HFFc6 (cell line): ENCODE measurements at places on chromosomes 12 and 14. TPM values are rescaled to one million over a fixed set of nuclear protein-coding genes. Genes with fewer than 3 reads are reported as not detected.

GRCh38 chr12:89975574-89975973 lies 266.9 kb upstream of the ATP2B1 start:
- no peak overlapping the region for H3K27ac ChIP-seq
- no peak overlapping the region for H3K4me3 ChIP-seq
- peaks cover 70% of the 10 kb centered on the region for H3K4me1 ChIP-seq
- H3K27me3 ChIP-seq = no peaks in the 10 kb centered on the region; the same call in 1 of the 2 replicates
- no peaks in the 10 kb centered on the region for H3K36me3 ChIP-seq
- no peak for DNase-seq

Gene LAG3
- 0.21 and 0.60 TPM in 2 replicates for total RNA-seq

GRCh38 chr14:70416338-70416724 lies 559 bp downstream of the SYNJ2BP start:
- H3K27ac ChIP-seq = peak overlapping the region; percentile 93
- no peak for DNase-seq
- peaks cover 4% of the 10 kb centered on the region; the same call in 1 of the 2 replicates for H3K36me3 ChIP-seq
- peaks cover 17% of the 10 kb centered on the region for H3K4me1 ChIP-seq
- peak overlapping the region; percentile 99 for H3K4me3 ChIP-seq
- H3K27me3 ChIP-seq = peaks cover 3% of the 10 kb centered on the region

DNA sequence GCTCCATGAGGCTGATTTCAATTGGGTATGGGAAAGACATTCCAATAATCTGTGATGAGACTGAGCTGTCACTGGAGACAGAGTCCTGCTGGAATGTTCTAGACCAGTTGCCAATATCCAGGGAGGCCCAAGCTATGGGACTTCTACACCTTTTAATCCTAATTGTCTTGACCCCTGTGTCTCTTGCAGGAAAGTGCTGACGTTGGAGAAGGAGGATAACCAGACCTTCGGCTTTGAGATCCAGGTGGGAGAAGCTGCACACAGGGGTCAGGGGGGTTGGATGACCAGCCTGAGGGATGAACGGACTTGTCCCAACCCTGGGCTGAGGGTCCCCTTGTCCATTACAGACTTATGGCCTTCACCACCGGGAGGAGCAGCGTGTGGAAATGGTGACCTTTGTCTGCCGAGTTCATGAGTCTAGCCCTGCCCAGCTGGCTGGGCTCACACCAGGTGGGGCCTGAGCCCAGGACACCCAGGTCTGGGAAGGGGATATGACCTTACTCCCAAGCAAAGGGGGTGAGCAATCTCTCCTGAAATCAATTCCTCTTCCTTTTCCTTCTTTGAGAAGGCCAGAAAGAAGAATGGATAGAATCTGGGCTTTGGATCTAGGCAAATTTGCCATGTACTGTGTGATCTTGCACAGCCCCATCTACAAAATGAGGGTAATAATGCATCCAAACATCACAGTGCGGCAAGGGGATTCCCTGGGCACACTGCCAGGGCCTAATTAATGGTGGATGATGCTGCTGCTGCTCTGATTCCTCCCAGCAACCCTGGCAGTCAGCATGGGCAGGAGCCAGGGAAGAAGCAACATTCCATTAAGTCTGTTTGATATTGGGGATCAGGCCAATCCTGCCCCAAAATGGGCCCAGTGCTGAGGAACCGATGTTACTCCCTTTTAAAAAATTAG lies 4.2 kb downstream of the TAMALIN start:
- peaks cover 4% of the 10 kb centered on the region; the same call in 1 of the 2 replicates for H3K4me1 ChIP-seq
- H3K4me3 ChIP-seq = no peak overlapping the region

DNA sequence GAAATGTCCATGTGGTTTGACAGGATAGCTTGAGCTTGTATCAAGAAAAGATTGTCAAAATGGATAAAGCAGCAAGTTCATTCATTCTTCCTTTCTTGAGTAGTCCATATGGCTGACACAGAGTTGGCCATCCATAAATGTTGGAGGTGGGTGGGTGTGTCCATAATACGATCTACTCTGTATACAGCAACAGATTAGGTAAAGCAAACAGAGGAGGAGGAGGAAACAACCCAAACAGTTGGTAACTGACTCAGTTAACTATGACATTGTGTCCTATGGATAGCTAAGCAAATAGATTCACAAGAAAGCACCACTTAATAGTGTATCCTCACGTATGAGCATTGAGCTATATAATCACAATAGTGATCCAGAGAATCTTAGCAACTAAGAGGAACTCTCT lies 144.0 kb downstream of the EGLN3 start:
- H3K27ac ChIP-seq = no peak overlapping the region
- H3K36me3 ChIP-seq = no peaks in the 10 kb centered on the region
- H3K4me1 ChIP-seq = no peaks in the 10 kb centered on the region

DNA sequence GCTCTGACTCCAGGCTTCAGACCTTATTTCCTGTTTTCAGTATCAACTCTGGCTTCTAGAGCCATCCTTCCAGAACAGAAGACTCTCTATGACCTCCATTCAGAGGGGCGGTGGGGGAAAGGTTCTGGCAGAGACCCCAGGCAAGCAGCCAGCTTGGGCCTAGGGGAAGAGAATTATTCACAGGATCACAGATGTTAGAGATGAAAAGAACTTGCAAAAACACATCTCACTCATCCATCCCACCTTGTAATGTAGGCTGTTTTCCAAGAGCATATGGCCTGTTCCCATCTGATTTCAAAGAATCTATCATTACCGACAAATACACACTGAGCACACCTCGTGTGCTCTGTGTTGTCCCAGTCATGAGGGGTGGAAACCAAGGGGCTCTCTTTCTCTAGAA lies 131.9 kb downstream of the GRIN2B start:
- H3K27ac ChIP-seq = no peak overlapping the region
- H3K27me3 ChIP-seq = peaks cover 2% of the 10 kb centered on the region
- no peak overlapping the region for H3K4me3 ChIP-seq
- H3K36me3 ChIP-seq = no peaks in the 10 kb centered on the region
- no peaks in the 10 kb centered on the region for H3K4me1 ChIP-seq

DNA sequence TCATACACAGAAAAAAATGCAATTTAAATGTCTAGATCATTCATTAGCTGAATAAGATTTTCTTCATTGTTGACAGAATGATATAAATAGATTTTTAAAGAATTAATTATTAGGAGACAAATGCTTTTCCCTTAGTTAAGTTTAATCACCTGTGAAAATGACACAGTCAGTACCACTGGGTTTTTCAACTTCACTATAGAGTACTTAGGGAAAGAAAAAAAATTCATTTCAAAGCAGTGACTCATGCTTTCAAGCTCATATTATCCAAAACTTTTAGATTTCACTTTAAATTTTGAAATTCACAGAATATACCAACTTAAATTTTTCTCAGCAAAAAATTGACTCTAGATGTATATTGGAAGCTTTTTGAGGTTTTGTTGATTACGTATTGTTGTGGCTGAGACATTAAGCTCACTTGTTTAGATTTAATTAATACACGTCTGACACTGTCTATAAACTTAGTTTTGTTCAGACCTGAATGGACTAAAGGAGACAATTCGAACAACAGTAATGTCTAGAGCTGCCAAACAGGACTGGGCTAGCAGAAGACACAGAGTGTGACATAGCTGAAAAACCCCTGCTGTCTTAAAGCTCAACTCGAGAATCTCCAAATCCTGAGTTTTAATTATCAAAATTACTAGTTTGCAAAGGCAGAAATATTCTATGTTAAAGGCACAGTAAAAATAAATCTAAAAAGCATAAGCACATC lies 1.6 kb downstream of the MGAT4C start:
- no peak overlapping the region for H3K4me3 ChIP-seq
- H3K27me3 ChIP-seq = no peaks in the 10 kb centered on the region; the same call in 1 of the 2 replicates
- H3K4me1 ChIP-seq = no peaks in the 10 kb centered on the region
- no peak overlapping the region for H3K27ac ChIP-seq
- H3K36me3 ChIP-seq = 0 out of 2 replicates have a peak, but pooled peaks cover 2% of the 10 kb centered on the region
- DNase-seq = no peak

- no peak for DNase-seq
- no peak overlapping the region for H3K4me3 ChIP-seq
- H3K4me1 ChIP-seq = no peaks in the 10 kb centered on the region
- no peak overlapping the region for H3K27ac ChIP-seq
- no peaks in the 10 kb centered on the region for H3K27me3 ChIP-seq
Observed at GRCh38 chr12:82857911-82858533, 171.3 kb downstream of the TMTC2 start.

- H3K36me3 ChIP-seq = peaks cover 42% of the 10 kb centered on the region
- H3K27ac ChIP-seq = no peak overlapping the region
- H3K4me3 ChIP-seq = no peak overlapping the region
Observed at GRCh38 chr14:34797747-34798583, 77.2 kb downstream of the BAZ1A start.

DNA sequence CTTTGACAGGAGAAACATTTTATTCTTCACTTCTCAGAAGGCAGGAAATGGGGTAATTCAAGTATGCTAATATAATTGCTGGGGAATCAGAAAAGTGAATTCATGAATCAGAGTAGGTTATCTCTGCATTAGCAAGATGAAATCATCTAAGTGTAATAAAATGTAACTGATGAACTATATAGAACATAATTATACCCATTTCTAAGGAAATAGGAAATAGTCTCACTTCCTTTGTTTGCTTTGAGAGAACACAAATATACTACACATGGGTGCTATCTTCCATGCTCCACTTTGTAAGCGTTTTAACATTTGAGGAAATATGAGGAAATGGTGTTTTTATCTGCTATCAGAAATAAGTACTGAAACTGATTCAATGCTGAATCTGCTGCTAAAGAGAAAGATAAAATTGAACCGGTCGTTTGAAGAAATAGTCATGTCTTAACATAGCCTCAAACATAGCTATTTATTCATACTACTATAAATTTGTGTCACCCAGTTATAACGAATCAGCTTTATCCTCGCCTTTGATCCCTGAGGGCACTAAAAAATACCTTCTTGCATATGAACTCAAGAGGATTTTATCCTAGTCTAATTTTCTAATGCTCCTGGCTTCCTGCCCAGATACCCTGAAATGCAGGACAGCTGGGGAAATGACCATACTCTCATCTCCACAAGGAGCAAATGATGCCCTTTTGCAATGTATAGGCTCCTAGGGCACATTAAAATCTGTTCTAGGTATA lies 696.0 kb downstream of the C12orf50 start:
- no peak overlapping the region for H3K4me3 ChIP-seq
- H3K27me3 ChIP-seq = no peaks in the 10 kb centered on the region
- H3K27ac ChIP-seq = no peak overlapping the region
- no peak for DNase-seq
- H3K4me1 ChIP-seq = no peaks in the 10 kb centered on the region

DNA sequence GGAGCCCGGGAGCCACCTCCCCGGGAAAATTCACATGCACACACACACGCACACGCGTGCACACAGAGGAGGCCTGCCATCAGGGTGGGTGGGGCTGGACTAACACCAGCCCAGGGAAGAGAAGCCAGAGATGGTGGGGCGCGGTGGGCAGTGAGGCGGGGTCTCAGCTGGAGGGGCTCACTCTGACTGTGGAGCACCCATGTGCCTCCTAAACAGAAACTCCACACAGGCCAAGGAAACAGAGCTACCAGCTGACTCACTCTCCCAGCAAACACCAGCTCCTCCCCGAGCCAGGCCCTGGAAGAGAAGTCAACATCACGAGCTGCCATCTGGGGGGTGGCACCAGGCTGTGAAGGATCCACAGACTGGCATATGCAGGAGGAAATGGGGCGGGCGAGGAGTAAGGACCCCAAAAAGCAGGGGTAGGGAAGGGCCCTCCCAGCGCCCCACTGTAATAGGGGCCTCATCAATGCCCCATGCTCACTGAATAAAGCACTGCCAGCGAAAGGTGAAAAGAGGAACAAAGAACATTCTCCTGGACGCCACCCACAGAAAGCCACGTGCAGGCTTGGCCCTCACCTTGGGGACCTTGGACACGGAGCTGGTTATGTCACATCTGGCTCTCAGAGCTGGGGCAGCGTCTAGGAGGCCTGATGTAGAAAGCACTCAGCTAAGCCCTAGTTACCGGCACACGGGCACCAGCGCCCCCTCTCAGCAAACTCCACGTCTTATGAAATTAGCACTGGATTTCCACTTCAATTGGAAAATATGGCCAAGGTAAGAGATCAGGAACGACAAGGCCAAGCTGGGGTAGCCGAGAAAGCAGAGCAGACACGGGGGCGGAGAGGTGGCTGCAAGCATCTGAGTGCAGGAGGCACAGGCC lies 8.4 kb upstream of the INF2 start:
- H3K36me3 ChIP-seq = peaks cover 5% of the 10 kb centered on the region; the same call in 1 of the 2 replicates
- H3K4me3 ChIP-seq = peak overlapping the region; percentile 87
- H3K4me1 ChIP-seq = peaks cover 58% of the 10 kb centered on the region

DNA sequence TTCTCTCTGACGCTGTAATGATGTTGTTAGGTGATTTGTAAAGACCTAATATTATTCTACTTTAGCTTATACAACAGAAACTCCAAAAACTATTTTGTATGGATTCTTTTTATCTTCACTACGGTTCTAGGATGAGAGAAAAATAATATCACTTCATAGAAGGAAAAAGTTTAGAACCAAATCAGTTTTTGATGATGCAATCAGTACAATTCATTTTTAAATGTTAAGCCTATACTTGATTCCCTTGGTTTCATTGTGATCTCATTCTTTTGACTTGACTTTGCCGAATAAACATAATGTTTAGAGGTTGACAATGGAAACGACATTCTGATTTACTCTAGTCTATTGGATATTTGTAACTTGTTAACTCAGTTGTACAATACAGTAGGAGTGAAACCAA lies 24.6 kb upstream of the ERGIC2 start:
- no peak for DNase-seq
- H3K4me1 ChIP-seq = no peaks in the 10 kb centered on the region
- H3K27me3 ChIP-seq = no peaks in the 10 kb centered on the region; the same call in 1 of the 2 replicates
- H3K27ac ChIP-seq = no peak overlapping the region

- peaks cover 10% of the 10 kb centered on the region; the same call in 1 of the 2 replicates for H3K27me3 ChIP-seq
- H3K27ac ChIP-seq = no peak overlapping the region
- no peaks in the 10 kb centered on the region for H3K4me1 ChIP-seq
- H3K36me3 ChIP-seq = no peaks in the 10 kb centered on the region
Observed at GRCh38 chr12:107660235-107660634, 25.4 kb upstream of the PWP1 start.

DNA sequence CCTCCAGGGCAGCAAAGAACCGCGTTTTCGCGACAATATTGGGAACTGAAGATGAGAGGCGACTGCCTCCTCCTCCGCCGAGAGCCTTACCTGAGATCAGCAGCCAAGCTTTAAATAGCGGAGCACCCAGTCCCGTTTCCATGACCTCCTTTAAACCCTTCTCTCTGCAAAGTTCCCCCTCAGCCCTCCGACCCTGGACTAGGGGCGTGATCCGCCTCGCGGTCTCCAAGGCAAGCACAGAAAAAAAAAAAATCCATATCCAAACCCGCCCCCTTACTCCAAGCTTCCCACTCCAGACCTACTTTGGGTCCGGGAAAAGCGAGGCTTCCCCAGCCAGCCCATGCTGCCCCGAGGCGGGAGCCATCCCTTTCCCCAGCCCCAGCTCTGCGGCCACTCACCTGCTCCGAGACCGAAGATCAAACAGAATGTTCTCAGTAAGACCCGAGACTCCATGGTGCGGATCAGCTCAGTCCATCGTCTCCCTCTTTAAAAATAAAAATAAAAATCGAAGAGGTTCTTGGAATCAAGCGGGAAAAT lies 630 bp downstream of the NELL2 start:
- peaks cover 12% of the 10 kb centered on the region for H3K27me3 ChIP-seq
- H3K4me1 ChIP-seq = peaks cover 13% of the 10 kb centered on the region
- no peaks in the 10 kb centered on the region for H3K36me3 ChIP-seq
- H3K27ac ChIP-seq = no peak overlapping the region
- H3K4me3 ChIP-seq = peak overlapping the region; percentile 85

Gene RNF212B
- not detected in 3 replicates for total RNA-seq

- peaks cover 2% of the 10 kb centered on the region; the same call in 1 of the 2 replicates for H3K36me3 ChIP-seq
- no peak overlapping the region for H3K4me3 ChIP-seq
- H3K4me1 ChIP-seq = no peaks in the 10 kb centered on the region
- H3K27ac ChIP-seq = no peak overlapping the region
Observed at GRCh38 chr14:34199585-34199984, 248.7 kb upstream of the EGLN3 start.

GRCh38 chr12:6093764-6094163 lies 30.7 kb downstream of the VWF start:
- H3K27ac ChIP-seq = peak overlapping the region; percentile 84
- H3K4me1 ChIP-seq = peaks cover 65% of the 10 kb centered on the region
- peaks cover 2% of the 10 kb centered on the region for H3K27me3 ChIP-seq
- DNase-seq = no peak
- no peaks in the 10 kb centered on the region for H3K36me3 ChIP-seq
- peak overlapping the region; percentile 77 for H3K4me3 ChIP-seq

Gene NFATC4
- total RNA-seq = 79.7 to 82.5 TPM (median 81.9 TPM) in 3 replicates
